ENCODE measurements at places on chromosomes 16 and 17. TPM values are rescaled to one million over a fixed set of nuclear protein-coding genes. Genes with fewer than 3 reads are reported as not detected.

DNA sequence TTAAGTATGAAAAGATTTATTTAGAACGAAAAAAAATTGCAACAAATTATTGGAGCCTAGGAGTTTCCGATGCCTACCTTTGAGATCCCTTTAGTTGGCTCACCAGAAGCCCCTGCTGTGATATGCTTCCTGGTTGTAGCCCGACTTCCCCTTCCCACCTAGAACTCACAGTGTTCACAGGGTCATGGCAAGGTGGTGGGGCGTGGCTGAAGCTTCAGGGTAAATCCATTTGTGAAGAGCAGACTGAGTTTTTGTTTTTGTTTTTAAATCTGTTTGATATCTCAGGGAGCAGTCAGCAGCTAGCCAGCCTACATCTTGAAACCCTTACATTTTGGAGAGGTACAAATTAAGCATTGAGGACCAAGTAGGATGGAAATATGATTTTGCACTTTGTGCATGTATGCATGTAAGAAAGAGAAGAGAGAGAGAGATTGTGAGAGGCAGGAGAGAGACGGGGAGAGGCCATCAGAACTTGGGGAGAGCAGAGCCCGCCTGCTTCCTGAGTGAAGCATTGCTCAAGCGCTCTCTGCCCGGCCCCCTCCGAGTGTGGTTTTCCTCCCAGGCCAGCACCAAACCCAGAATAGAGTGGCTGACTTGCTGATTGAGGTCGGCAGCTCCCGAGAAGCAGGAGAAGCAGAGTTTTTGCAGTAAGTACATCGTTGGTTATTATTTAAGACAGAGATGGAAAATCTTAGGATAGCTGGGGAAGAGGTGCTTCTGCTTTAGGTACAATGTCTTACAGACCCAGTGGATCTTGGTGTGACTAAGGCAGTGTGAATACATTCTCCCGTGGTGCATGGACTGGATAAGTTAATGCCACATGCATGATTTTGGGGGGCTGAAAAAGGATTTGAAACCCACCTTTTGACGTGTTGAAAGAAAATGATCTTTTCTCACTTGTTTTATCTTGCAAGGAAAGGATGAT is 64.2 kb downstream of the SPECC1 start:
- peaks cover 4% of the 10 kb centered on the region for H3K27me3 ChIP-seq
- no peak overlapping the region for H3K4me3 ChIP-seq
- no peak overlapping the region for H3K27ac ChIP-seq
- DNase-seq, result no peak
- H3K36me3 ChIP-seq, result no peaks in the 10 kb centered on the region
- H3K4me1 ChIP-seq, result peaks cover 23% of the 10 kb centered on the region

DNA sequence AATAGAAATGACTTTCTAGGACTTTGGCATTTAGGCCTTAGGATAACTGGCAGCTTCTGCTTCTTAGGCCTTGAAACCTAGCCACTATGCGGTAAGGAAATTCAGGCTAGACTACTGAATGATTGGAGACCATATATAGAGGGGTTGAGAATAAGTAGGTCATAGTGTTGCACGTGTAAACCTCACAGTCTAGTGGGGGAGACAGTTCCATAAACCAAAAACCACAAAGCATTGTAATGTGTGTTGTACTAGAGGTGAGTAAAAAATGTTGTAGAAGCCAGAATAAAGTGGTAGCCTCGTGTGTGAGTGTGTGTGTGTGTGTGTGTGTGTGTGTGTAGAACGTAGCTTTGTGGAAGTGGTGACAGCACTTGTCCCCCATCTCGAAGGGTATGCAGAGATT is 188.5 kb downstream of the MAP2K6 start:
- no peak for DNase-seq
- H3K27me3 ChIP-seq, result no peaks in the 10 kb centered on the region
- H3K27ac ChIP-seq, result no peak overlapping the region
- H3K36me3 ChIP-seq, result no peaks in the 10 kb centered on the region

DNA sequence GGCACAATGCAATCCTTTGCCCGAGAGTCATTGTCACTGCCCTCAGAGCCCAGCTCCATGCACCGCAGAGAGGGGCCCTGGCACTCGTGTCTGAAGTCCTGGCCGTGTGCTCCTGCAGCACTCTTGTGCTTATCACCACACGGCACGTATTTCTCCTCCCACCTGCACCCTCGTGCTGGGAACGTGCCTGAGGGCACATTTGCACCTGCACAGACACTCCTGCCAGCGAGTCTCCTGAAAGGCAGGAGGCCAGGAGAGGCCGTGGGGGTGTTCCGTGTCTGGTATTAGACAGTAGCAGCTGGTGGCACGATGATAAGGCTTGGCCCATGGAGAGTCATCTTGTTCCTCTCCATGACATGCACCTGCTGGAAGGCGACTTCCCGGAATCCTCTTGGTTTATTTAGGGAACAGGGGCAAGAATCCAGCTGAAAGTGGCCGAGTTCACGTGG is 3.4 kb upstream of the ACSF3 start:
- H3K36me3 ChIP-seq, result no peaks in the 10 kb centered on the region
- H3K4me1 ChIP-seq, result peaks cover 11% of the 10 kb centered on the region
- no peak overlapping the region for H3K4me3 ChIP-seq
- H3K27ac ChIP-seq, result no peak overlapping the region
- peaks cover 45% of the 10 kb centered on the region for H3K27me3 ChIP-seq

DNA sequence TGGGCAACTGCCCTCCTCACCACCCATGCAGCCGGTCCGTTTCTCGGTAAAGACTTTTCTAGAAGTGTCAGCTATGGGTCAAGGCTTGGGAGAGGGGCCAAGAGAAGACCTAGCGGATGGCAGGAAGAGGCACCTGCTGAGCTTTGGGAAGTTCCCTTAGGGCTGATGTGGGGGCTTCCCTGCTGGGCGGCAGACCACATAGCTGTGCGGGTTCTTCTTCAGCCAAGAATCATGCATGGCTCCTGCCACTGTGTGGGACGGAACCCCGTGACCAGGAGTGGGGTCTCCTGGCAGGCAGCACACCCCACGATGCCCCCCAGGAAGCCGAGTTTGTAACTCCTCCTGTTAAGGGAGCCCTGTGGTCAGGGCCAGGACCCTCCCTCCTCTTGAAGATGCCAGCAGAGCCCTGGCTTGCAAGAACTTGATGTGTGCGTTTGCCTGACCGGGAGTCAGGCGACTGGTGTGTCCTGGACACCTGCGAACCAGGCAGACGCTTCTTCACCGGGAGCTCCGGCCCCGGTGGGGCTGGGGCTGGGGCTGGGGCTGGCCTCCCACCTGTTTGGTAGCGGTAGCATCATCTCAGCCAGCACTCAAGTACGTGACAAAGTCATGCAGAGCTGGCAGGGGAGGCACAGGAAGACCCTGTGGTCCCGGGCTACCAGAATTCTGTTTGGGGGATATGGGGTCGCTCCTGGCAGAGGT is 17.7 kb upstream of the SLC38A10 start:
- H3K4me1 ChIP-seq, result peaks cover 9% of the 10 kb centered on the region
- no peak for DNase-seq
- H3K27me3 ChIP-seq, result peaks cover 4% of the 10 kb centered on the region
- no peak overlapping the region for H3K4me3 ChIP-seq
- no peak overlapping the region for H3K27ac ChIP-seq
- H3K36me3 ChIP-seq, result no peaks in the 10 kb centered on the region

GRCh38 chr16:49469311-49469670 is 95.7 kb downstream of the C16orf78 start:
- H3K4me1 ChIP-seq, result no peaks in the 10 kb centered on the region
- no peak for DNase-seq
- no peaks in the 10 kb centered on the region for H3K36me3 ChIP-seq
- H3K4me3 ChIP-seq, result no peak overlapping the region

GRCh38 chr16:17557480-17557879 is 86.7 kb upstream of the XYLT1 start:
- H3K27ac ChIP-seq, result no peak overlapping the region
- H3K27me3 ChIP-seq, result peaks cover 10% of the 10 kb centered on the region
- no peaks in the 10 kb centered on the region for H3K36me3 ChIP-seq
- H3K4me1 ChIP-seq, result no peaks in the 10 kb centered on the region
- no peak for DNase-seq

DNA sequence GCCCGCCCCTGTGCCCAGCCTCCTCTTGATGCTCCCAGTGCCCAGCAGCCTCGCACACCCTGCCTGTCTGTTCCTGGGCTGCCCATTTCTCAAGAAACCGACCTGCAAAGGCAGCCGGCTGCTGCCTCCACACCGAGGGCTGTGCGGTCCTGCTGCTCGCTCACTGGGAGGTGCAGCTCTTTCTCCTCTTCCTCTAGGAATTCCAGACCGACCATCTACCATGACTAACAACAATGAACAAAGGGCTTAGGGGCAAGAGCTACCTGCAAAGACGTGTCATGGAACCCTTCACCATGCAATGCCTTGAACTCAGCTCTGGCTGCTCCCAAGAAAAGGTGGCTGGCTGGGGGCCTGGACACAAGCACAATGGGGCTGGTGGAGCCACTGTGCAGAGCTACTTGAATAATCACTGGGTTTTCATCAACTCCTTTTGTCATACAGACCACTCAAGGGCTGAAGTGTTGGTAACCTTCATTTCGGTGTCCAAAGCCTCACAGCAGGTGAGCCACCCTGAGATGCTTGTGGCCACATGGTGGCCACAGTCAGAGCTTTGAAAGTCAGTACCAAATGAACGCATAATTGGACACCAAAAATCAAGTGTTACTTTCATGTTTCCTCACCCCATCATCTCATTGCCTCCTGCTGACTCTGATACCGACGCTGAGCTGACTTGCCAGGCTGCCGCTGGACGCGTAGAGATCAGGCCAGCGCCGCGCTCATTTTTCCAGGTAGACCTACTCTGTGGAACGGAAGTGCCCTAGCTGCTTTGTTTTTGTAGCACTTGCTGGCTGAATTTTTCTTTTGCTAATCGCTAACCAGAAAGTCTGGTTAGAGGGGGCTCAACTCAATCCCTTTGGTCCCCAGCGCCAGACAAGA is 19.8 kb downstream of the CYB561 start:
- no peaks in the 10 kb centered on the region for H3K27me3 ChIP-seq
- H3K36me3 ChIP-seq, result peaks cover 8% of the 10 kb centered on the region
- H3K27ac ChIP-seq, result no peak overlapping the region
- DNase-seq, result no peak
- H3K4me3 ChIP-seq, result no peak overlapping the region
- peaks cover 3% of the 10 kb centered on the region for H3K4me1 ChIP-seq

DNA sequence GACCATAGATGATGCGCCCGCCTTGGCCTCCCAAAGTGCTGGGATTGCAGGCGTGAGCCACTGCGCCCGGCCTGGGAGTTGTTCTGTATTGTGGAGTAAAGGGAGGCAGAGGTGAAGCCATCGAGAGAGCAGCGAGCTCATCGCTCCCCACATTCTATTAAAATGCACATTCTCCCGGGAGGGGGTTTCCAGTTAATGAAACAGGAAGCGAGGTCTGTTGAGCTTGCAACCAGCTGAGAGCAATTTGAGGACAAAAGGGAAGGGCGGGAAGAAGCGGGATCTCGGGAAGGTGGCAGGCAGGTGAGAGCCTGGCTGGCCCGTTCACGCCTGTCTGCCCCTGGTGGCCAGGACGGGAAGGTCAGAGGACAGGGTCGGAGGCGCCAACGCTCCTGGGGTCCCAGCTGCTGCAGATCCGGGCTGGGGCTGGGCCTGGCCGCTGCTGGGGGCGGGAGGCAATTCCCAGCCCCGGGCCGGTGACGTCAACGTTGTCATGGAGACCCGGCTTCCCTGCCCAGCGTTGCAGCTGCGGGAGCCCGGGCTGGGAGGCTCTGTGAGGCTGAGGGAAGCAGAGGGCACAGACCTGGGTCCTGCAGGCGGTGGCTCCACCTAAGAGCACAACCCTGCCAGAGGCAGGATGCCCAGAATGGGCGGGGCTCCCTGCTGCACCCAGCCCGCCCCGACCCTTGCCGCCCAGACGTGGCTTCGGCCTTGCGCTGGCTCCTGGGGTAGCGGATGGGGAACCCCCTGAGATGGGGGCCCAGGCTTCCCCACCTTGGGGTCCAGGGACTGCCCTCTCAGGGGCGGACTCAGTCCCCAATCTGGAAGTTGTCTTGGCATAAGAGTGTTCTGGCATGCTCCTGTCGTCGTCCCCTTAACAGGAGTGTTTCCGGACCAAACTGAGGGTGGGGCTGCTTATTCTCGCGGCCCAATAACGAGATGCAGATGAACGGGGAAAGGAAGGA is 48.7 kb upstream of the PLCG2 start:
- H3K4me3 ChIP-seq, result peak overlapping the region; percentile 70
- DNase-seq, result no peak
- no peaks in the 10 kb centered on the region for H3K36me3 ChIP-seq
- H3K27me3 ChIP-seq, result peaks cover 5% of the 10 kb centered on the region
- H3K4me1 ChIP-seq, result peaks cover 13% of the 10 kb centered on the region

DNA sequence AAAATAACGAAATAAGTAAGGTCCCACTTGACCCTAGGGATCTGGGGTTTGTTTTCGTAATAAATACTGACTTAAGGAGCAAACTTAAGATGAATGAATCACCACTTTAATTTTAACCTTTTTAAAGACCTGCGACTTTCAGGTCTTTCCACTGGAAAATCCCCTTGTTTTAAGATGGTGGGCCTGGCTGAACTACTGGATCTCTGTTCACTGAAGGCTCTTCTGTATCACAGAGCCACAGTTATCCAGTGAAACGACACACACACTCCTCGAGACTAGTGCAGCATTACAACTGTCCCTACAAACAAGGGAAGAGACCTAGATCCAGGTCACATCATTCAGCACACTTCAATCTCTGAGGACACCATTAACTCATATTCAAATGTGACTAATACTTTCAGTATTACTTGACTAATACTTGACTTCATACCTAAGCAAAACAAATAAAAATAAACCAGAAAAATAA is 299.0 kb downstream of the CEP112 start:
- peaks cover 2% of the 10 kb centered on the region for H3K36me3 ChIP-seq
- H3K27ac ChIP-seq, result no peak overlapping the region
- no peaks in the 10 kb centered on the region for H3K27me3 ChIP-seq

DNA sequence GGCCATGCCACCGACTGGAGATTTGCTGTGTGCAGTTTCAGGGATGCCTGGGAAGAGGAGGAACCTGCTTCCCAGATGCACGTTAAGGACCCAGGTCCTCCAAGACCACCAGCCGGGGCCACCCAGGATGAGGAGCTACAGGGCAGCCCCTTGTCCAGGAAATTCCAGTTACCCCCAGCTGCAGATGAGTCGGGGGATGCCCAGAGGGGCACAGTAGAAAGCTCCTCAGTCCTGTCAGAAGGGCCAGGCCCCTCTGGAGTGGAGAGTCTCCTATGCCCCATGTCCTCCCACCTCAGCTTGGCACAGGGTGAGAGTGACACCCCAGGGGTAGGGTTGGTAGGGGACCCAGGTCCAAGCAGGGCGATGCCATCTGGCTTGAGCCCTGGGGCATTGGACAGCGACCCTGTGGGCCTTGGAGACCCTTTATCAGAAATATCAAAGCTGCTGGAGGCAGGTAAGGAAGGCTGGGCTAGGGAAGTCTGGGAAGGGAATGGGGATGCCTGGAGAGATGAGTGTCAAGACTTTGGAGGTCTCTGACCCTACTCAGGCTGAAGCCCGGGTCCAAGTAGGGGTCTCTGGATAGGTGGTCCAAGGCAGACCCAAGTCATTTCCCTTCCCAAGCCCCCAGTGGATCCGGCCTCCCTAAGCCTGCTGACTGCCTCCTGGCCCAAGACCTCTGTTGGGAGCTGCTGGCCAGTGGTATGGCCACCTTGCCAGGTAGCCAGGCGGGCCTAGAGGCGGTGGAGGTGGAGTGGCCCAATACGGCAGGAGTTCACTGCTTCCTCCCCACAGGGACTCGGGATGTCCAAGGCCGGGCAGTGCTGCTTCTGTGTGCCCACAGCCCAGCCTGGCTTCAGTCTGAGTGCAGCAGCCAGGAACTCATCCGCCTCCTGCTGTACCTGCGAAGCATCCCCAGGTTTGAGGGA is 1.0 kb downstream of the PLEKHG4 start:
- no peaks in the 10 kb centered on the region for H3K27me3 ChIP-seq
- DNase-seq, result no peak
- no peak overlapping the region for H3K27ac ChIP-seq
- H3K4me3 ChIP-seq, result no peak overlapping the region
- H3K4me1 ChIP-seq, result peaks cover 33% of the 10 kb centered on the region

GRCh38 chr16:84740596-84741116 is 40.9 kb downstream of the USP10 start:
- no peak for DNase-seq
- peaks cover 1% of the 10 kb centered on the region for H3K36me3 ChIP-seq
- no peak overlapping the region for H3K27ac ChIP-seq
- H3K4me1 ChIP-seq, result peaks cover 41% of the 10 kb centered on the region

Gene SSTR5
- not detected for total RNA-seq

Gene CCDC102A
- 22.4 TPM for total RNA-seq

Gene XAF1
- 0.36 TPM for total RNA-seq

Data from chondrocyte (in vitro differentiated cells).